ENCODE measurements at places on chromosomes 2 and 18.

- DNase-seq = no peak
Observed at GRCh38 chr2:159090514-159091201, 122.2 kb downstream of the TANC1 start.

GRCh38 chr2:37798315-37799005 is 126.6 kb upstream of the RMDN2 start:
- DNase-seq = no peak

DNA sequence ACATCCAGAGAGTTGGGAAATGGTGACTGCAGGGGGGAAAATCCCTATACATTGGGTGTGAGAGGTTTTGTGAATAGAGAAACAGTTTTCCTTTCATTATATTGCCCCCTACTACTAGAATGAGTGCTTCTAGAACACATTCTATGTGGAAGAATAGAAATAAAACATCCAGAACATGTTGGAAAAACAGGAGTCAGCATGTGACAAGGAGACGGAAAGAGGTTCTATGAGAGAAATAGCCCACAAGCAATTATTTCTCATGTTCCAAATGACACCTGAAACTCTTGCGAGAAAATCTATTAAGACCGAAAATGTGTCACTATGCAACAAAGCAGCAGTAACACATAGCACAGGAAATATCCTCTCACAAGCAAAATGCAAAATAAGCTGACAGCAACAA is 202.7 kb upstream of the SPOPL start:
- DNase-seq = no peak

DNA sequence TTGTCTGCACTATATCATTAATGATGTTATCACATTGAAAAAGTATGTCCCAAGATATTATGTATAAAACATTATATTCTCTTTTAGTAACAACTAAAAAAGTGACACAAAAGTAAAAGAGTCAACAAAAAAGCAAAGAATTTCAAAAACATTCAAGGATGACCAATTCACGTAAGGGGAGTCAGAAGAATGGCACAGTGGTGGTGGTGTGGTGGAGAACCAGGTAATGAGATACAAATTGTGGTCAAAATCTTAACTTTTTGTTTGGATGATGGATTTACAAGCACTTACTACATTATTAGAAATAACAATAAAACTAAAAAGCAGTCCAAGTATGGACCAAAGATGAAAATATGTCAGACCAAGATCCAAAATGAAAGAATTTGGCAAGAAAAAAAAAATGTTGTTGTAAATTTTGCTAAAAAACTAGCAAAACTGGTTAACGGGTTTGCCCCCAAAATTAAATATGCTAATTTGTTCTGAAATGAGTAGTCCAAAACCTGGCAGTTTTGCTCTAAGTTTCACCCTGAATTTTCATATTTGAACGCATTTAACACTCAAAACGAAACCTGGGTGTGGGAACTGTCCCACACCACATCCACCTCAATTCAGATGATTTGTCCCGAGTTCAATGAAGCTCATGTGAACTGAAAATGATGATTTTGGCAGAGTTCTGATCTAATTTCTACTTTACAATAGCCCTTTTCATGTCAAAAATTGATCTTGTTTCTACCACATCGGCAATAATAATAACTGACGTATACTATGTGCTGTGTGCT is 135.8 kb downstream of the IKZF2 start:
- DNase-seq = no peak

DNA sequence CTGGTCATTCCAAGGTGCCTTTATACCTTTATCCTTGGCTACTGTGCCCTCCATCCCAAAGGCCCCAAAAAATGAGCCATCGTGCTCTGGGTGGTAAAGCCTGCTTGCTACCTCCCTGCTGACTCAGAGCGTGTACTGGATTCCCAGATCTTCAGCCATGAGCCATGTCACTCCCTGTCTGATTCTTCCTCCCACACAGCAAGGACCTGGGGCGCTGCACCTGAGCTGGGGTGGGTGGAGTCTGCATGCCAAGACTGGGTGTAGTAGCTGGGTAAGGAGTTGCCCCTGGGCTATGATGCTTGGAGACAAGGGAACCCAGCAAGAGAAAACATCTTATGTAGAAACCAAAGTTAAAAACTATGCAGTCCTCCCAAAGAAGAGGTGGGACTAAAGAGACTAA is 37.2 kb upstream of the APCDD1 start:
- no peak for DNase-seq

DNA sequence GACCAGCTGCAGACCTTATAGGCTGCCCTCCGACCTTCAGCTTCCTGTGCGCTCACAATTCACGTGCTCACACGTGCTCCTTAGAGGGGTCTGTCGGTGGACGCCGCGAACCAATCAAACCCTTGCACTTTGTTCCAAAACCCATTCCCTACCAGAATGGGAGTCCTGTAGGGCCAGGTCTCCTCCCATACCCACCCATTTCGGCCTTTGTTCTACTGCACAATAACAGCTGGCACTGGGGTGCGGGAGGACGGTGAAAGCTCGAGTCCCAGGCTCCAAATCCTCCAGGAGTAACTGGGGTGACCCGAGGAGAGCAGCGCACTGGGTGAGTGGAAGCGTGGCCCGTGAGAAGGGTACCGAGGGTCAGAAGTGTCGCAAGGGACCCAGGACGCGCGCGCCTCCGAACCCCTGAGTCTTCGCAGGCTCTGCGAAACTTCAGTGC is 13.0 kb downstream of the SIX3 start:
- no peak for DNase-seq

DNA sequence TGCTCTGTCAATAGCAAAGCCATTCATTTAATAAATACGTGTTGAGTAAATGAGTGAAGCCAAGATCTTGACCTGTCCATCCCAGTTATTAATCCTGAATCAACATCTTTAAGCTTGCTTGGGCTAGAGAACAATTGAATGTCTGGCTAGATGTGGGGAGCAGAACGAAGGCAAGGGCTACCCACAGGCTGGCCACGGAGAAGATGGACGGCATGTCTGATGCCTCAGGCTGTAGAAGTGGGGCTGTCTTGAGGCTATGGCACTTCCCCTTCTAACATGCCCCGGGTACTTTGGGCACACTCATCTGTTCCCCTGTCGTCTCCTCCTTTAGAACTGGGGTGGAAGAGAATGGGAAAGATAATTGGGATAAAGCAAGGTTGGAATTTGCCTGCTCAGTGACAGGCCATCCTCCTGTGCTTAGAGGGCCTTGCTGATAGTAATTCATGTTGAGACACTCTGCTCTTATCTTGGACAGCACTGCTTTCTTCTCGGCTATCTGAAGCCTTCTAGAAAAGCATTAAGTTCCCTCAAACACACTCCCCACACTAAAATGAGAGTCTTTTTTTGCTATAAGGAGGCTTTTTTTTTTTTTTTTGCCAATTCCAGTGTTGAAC is 225.7 kb downstream of the MREG start:
- DNase-seq = no peak

GRCh38 chr2:74768401-74768914 is 65.5 kb upstream of the HK2 start:
- DNase-seq = no peak

DNA sequence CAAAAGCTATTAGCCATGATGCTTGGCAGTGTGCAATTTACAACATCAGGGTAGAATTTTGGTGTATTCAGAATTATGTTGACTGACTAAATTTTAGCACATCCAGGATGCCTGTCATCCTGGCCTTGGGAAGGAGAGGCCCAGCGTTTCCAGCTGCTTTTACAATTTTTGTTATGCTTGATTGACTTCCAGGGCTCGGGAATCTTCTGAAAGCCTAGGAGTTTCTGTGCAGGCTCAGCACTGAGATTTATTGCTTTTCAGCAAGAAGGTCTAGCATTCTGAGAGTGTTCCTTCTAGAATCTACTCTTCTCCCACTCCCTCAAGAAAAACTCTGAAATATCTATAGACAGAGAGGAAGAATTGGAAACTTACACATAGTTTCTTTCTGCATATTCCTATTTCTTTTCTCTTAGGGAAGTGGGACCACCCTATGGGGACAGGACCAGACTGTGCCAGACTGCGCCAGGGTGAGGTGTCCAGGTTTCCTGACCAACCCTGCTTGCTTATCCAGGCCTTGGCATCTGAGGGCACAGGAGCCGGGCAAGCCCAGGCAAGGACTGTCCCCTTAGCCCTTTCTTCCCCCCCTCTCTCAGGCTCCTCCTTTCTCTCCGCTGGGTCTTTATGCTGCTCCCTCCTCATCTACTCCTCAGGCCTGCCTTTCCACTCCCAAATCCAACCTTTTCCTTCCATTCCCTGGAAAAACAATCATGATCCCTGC is 26.9 kb downstream of the MAIP1 start:
- no peak for DNase-seq

- no peak for DNase-seq
Observed at GRCh38 chr2:200732866-200733265, 78.8 kb upstream of the BZW1 start.

GRCh38 chr2:216221811-216222210 is 112.7 kb downstream of the XRCC5 start:
- DNase-seq = no peak

GRCh38 chr2:42133771-42134195 is 35.4 kb upstream of the EML4 start:
- DNase-seq = no peak
